ENCODE measurements at places on chromosomes 7 and 10.

DNA sequence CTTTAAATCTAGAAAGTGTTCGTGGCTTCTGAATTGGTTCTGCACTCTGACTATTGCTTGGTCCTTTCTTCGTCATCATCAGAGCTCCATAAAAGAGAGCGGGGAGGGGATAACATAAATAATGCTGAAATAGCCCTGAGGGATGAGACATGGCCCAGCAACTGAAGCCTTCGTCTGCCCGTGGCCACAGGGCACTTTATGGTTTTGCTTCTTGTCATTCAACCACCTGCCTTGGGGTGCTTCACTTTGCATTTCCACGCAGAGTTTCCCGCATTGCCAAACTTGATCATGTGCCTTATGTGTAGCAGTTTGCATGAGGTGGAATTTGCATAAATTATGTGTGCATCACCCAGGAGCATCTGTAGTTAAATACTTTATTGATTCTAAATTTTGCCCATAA lies 15.9 kb downstream of the GSTO2 start:
- no peak for DNase-seq

DNA sequence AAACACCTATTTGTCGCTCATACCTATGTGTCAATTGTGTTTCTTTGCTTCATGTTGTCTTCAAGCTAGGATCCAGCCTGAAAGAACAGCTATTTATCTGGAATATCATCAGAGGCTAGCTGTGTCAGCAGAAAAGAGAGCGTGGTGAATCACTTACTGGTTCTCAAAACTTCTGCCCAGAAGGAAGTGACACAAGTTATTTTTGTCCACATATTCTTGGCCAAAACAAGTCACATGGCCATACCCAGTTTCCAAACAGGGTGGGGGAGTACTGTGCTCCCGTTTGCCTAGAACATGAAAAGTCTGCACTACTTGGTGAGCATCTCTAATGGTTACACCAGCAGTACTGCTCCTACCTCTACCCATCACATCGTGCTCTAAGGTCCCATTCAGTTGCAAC lies 160.9 kb upstream of the CSTF2T start:
- DNase-seq: no peak

- peak; percentile 39 for DNase-seq
Observed at GRCh38 chr10:100510533-100511308, 8.9 kb downstream of the SEC31B start.

GRCh38 chr10:69475433-69475830 lies 24.2 kb downstream of the TSPAN15 start:
- no peak for DNase-seq

GRCh38 chr10:118800920-118801319 lies 46.1 kb upstream of the CACUL1 start:
- DNase-seq: no peak

GRCh38 chr10:49071160-49071761 lies 44.1 kb downstream of the VSTM4 start:
- DNase-seq: no peak

DNA sequence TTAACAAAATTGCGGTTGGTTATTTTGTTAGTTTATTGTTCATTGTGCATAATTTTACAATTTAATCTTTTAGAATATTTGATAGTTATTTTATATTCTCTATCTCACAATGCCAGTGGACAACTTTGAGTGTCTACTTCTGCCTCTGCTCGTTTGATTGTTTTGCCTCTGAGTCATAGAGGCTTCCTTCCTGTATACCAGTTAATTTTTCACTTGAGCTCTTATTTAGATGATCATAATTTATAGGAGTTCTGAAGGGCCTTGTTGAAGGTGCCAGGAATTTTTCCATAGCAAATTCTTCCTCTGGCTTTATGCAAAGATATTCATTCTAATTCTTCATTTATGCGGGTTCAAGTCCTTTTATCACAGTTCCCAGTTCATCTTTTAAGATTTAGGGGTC lies 5.2 kb upstream of the MALRD1 start:
- DNase-seq: no peak

DNA sequence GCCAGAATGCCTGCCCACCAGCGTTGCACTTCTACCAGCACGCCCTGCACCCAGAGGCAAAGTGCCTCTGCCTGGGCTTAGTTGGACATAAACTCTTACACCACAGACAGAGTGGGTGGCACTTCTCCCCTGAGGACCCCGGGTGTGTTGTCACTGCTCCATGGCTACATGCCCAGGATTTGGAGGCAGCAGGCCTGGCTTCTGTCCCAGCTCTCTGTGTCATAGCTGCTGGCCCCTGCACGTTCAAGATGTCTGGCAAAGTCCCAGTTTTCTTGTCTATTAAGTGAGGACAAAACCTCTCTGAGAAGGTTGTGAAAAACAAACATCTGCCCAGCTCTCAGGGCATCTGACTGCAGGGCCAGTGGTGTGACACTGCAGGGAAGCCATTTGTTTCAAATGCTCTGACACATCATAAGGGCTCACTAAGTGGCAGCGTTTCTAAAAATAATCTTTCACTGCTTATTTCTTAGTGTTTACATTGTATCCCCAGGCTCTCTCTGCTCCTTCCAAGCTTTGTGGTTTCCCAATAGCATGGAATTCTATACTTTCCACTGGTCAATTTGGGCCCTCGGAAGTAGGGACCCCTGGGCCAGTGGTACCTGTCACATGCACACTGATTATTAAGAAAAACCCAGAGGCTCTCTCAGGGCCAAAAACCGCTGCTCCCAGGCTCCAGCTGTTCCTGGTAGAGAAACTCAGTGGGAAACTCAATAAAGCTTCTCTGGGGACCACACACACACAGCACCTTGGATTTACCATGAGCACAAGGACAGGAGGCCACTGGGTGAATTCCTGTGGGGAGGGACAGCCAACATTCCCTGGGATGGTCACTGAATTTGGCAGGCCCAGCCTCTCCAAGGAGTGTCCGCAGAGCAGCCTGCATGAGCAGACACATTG lies 86.2 kb upstream of the ANLN start:
- no peak for DNase-seq

- DNase-seq: no peak
Observed at GRCh38 chr7:4931943-4932342, 27.0 kb downstream of the MMD2 start.

DNA sequence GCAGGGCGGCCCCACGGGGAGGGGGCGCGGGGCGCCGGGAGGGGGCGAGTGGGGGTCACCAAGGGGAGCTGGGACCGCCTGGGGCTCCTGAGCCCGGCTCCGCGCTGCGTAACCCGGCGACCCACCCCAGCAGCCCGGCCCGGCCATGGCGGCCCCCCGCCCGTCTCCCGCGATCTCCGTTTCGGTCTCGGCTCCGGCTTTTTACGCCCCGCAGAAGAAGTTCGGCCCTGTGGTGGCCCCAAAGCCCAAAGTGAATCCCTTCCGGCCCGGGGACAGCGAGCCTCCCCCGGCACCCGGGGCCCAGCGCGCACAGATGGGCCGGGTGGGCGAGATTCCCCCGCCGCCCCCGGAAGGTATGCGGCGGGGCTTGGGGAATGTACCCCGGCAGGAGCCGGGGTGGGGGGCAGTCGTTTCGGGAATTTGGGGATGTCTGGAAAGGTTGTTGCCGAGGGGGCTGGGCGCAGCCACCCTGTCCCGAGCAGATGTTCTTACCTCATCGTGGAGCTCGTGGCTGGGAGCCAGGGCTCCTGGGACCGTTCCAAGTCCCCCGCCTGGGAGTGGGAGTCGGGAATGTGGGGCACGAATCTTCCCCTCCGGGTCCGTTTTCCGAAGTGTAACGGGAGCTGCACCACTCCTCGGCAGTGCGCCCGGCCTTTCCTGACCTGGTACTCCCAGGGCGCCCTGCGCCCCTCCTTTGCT lies 431 bp downstream of the ZYX start:
- no peak for DNase-seq

GRCh38 chr7:15015545-15016314 lies 113.2 kb upstream of the DGKB start:
- no peak for DNase-seq

DNA sequence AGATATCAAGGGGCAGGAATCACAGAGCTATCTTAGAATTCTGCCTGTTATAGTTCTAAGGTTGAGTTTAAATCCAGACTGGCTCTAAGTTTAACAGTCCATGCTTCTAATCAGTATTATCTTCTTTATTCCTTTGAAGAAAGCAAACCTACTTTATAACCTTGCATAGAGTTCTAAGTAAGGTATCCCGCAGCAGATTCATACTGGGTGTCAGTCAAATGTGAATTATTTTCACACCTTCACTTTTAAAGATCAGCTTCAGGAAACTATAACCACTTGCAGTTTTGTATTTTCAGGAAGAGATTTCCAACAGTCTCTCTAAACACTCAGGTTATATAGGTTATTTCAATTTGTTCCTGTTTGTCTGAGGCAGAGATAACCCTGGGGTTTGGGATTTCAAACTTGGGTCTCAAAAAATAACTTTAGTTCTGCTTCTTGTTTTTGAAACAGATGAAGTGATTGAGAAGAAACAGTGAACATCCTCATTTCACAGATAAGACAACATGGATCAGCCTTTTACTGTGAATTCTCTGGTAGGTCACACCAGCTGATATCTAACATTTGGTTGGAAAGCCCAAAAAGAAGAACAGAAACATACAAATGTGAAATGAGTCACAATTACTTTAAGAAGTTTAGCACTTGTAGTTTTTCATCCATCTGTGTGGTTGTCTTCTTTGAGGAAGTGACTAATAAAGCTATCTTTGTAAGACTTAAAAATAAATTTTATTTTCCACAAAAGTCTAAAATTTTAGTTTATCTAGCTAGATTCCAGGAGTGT lies 21.4 kb downstream of the STAMBPL1 start:
- no peak for DNase-seq

GRCh38 chr10:6300106-6300783 lies 97.5 kb downstream of the PFKFB3 start:
- DNase-seq: no peak

DNA sequence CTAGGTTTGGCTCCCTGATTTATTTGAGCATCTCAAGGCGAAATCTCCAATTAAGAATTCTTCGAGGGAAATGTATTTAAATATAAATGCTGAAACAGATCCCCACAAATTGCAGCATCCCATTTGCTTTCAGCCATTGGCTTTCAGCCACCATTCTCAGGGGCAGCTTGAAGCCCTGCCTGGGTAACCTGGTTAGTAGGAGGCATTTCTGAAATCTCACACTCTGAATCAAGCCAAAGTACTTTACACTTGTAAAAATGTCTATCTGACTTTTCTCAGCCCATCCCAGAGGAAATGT lies 49.1 kb downstream of the GCC1 start:
- no peak for DNase-seq

DNA sequence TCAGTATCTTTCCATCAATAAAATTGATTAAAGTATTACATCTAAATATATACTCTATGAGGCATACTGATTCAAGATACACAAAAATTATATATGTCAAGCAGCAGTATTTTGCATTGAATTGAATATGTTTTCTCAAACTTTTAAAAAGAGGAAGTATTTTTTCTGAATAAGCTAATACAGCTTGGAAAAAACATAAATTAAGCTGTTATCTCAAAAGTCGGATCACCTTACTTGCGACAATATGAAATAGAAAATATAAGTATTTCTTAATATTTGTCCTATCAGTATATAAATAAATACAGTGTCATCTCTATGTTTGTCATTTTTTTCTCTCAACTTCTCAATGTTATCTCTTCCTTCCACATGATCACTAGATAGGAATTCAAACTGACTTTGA lies 139.3 kb downstream of the MBL2 start:
- no peak for DNase-seq

- no peak for DNase-seq
Observed at GRCh38 chr7:75943864-75944263, 28.9 kb downstream of the POR start.

GRCh38 chr10:113267619-113268562 lies 285.0 kb upstream of the HABP2 start:
- no peak for DNase-seq

- DNase-seq: no peak
Observed at GRCh38 chr10:119103241-119103902, 541 bp upstream of the DENND10 start.

DNA sequence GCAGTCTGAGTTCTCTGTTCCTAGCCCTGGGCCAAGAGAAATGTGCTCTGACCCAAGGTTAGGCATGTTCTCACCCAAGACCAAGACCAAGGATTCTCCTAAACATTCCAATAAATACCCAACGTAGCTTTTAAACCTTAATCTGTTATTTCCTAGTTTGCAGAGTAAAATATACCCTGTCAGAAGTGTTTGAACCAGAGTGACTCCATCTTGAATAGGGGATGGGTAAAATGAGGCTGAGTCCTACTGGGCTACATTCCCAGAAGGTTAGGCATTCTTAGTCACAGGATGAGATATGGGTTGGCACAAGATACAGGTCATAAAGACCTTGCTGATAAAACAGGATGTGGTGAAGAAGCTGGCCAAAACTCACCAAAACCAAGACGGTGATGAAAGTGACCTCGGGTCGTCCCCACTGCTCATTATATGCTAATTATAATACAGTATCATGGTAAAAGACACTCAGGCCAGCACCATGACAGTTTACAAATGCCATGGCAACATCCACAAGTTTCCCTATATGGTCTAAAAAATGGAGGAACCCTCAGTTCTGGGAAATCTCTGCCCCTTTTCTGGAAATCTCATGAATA lies 27.7 kb downstream of the PLXNA4 start:
- DNase-seq: no peak

DNA sequence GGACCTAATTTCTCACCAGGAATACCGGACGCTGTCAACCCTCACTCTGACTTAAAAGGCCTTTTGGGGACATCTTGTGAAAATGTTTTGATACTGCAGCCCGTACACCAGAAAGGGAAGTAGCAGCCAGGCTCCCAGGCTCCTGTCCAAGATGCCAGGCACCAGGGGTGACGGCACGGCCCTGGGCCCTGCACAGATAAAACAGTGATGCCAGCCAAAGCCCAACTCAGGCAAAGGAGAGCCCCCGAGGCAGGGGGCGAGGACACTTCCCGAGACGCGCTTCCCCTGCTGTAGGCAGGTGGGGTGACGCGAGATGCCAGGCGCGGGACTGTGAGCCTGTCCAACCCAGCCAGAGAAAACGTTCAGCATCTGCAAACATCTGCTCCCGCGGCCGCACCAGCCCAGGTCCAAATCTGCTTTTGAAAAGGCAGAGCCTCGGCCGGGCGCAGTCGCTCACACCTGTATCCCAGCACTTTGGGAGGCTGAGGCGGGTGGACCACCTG lies 15.7 kb downstream of the ZFAND2A start:
- DNase-seq: no peak

GRCh38 chr7:30068117-30068516 lies 39.9 kb downstream of the PLEKHA8 start:
- no peak for DNase-seq

- no peak for DNase-seq
Observed at GRCh38 chr10:42975005-42975493, 101.8 kb upstream of the RET start.

DNA sequence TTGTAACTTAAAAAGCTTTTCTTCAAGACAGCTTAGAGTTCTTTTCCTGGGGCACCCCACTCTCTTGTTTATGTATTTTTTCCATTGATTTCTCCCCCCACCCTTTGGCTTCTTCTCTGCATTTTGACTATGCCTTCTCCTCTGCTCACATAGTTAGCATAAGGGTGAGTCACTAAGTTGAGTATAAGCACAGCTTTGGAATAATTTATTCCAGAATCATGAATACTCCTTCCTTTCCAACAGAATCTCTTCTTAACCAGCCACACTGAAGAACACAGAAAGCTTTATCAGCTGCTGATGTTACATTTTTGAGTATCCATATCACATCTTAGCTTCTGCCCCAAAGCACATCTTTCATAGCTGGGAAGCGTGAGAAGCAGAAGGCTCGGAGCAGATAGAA lies 449.5 kb upstream of the MKI67 start:
- DNase-seq: no peak
